ENCODE measurements at places on chromosomes 1 and 21.

GRCh38 chr1:151822404-151822803 is 9.2 kb downstream of the RORC start:
- DNase-seq = no peak

GRCh38 chr21:43716376-43717165 is 2.4 kb upstream of the PDXK start:
- DNase-seq = no peak

DNA sequence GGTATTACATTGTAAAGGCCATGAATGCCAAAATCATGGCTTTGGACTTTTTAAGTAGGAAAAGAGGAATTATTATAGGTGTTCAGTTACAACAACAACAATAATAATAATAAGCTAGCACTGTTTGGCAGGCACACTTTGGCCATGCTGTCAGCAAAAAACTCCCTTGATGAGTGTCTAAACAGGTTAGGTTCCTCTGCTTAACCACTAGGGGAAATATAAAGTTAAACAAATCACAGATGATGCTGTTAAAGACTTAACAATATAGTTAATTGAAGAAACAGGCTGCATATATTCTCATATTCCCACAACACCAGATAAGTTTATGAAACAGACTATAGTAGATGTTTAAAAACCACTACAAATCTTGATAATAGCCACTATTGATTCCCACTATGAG is 46.4 kb downstream of the RGS21 start:
- DNase-seq = no peak

GRCh38 chr1:45508295-45509151 is 8.4 kb downstream of the MMACHC start:
- no peak for DNase-seq

GRCh38 chr1:166721145-166721544 is 118.1 kb upstream of the POGK start:
- peak; percentile 1 for DNase-seq

GRCh38 chr21:41095983-41096382 is 72.0 kb upstream of the BACE2 start:
- no peak for DNase-seq

DNA sequence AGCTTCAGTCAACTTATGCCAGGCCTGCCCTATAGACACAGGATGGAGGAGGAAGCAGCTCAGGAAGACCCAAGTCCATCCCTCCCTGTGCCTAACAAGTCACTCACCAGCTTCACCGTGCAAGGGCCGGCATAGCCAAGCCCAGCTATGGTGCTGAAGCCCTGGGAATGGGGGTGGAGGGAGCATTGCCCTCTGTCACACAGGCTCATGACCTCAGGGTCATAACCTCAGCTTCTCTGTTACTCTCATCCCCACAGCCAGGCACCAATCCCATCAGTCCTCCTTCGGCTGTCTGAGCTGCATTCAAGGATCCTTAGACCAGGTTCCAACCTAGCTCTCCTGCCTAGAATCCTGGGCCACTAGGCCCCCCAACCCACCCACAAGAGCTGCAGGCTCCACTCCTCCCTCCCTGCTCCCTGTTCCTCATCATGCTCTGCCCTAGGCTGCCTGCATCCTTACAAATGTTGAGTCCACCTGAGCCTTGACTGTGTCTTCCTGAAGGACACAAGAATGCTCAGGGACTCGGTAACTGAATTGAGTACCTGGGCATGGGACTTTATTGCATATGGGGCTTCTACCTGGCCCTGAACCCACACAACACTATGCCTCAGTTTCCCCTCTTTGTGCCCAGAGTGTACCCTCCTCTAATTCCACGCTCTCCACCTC is 1.7 kb downstream of the CD244 start:
- no peak for DNase-seq

DNA sequence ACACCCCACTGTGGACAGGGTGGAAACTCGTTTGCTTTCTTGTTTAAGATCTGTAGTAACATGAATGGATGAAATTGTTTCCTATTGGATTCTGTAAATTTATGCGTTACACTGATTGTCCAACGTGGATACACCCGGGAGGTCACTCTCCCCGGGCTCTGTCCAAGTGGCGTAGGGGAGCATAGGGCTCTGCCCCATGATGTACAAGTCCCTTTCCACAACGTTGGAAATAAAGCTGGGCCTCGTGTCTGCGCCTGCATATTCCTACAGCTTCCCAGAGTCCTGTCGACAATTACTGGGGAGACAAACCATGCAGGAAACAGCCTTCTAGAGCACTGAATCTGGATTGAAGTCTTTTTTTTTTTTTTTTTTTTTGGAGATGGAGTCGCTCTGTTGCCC is 1.4 kb downstream of the RCC1 start:
- no peak for DNase-seq

DNA sequence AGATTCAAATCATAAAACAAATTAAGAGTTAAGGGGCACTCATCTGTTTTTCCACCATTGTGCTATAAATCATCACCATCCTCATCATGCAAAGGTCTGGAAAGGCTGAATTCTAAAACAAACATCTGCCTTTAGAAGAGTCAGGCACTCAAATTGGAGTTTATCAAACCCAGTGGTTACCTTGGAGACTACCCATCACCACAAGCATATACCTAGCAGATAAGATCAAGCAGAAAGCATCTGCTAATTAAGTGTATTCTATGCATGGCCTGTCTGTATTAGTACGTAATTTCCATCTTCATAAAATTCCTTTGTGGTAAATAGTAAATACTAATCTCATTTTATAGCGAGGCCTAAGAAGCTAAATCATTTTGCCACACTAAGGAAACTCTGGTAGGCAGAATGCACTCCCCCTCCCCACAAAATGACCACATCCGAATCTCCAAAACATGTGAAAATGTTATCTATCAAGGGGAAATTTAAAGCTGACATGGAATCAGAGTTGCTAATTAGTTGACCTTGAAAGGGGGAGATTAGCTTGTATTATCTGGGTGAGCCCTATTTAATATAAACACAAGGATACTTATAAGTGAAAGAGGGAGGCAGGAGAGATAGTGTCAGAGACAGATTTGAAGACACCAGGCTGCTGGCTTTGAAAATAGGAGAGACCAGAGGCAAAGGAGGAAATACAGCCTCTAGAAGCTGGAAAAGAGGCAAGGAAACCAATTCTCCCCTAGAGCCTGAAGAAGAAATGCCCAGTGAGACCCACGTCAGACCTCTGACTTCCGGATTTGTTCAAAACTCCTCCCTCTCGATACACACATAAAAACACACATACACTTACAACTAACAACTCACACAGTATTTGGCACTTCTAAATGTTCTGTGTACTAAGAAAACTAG is 23.2 kb downstream of the ARID4B start:
- DNase-seq = no peak

GRCh38 chr1:7333620-7334019 is 437.5 kb upstream of the VAMP3 start:
- no peak for DNase-seq

DNA sequence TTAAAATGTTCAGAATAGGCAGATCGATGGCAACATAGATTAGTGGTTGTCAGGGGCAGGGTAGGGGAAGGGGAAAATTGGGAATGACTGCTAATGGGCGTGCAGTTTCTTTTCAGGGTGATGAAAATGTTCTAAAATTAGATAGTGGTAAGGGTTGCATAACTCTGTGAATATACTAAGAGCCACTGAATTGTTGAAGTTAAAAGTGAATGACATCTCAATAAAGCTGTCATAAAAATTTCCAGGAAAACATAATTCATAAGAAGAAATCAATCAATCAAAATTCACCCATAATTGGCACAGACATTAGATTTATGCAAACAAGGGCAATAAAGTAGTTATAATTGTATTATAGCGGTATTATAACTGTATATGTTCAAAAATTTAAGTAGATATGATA is 228.2 kb downstream of the PCP4 start:
- no peak for DNase-seq
